Activated gamma-delta T cell treated with anti-CD3 and anti-CD28 coated beads, Interleukin-2, amount 50 U/mL, for 16 hours (primary cell): ENCODE measurements at places on chromosomes 5 and 9.

- no peak for DNase-seq
Observed at GRCh38 chr5:88941581-88941980, 58.6 kb upstream of the MEF2C start.

- no peak for DNase-seq
Observed at GRCh38 chr9:18545636-18546360, 71.8 kb downstream of the ADAMTSL1 start.

GRCh38 chr9:123537809-123538208, 181.8 kb downstream of the CRB2 start:
- DNase-seq, result no peak

DNA sequence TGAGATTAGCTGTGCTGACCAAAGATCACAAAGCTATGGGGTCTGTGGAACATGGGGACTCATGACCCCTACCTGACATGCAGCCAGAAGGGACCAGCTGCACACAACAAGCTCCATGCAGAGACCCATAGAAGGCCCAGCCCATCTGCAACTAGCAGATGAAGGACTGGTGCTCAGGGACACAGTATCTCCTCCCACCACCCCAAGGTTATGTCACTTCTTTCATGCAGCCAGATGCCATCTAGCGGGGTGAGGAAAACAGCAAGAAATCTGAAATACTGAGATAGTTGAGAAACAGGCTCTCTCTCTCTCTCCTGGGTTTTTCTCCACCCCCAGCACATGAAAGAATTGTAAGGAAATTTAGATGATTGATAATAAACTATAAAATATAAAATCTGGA, 161.3 kb upstream of the DAPK1 start:
- DNase-seq, result no peak

DNA sequence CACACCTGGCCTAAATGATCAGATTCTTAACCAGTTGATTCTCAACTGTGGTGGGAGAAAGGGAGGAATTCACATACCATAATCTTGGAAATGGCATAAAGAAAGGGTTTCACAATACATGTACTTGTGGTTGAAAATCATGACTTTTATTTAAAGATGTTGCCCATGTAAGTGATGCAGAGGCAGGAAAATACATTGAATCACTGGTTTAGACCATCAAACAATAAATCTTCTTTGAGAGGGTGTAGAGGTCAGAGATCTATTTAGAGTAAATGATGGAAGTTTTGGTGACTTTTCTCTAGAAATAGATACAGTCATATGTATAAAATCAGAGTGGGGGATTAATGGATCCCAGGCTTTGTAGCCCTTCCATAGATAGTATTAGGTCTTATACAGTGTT, 15.4 kb downstream of the NDUFS4 start:
- DNase-seq, result no peak
